ENCODE measurements at places on chromosomes 5 and 9.

- DNase-seq, result no peak
These were observed 33.0 kb upstream of the NCS1 start for GRCh38 chr9:130139251-130139650.

GRCh38 chr5:64836190-64836755, 67.5 kb downstream of the CWC27 start:
- no peak for DNase-seq

- DNase-seq, result no peak
These were observed 294.4 kb downstream of the MARCHF11 start for GRCh38 chr5:15885156-15885555.

DNA sequence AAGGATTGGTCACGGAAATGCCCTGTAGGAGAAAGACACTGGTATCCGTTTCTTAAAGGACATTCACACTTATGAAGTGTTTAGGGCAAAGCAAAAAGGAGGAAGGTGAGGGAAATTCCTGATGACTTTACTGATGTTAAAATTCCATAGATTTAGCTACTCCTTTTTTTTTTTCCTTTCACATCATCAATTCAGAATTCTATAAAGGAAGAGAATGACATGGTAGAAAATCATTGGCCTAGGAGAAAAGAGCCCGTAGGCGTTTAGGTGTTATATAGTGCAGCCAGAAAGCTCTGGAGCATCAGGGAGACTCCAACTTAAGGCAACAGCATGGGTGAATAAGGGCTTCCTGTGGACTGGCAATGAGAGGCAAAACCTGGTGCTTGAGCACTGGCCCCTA, at the start of gene TSLP:
Gene TSLP (plus strand): TSS at position 301 of the 400 bp plus-strand sequence. CDS start 178 bp downstream, outside the sequence.
- DNase-seq, result no peak

DNA sequence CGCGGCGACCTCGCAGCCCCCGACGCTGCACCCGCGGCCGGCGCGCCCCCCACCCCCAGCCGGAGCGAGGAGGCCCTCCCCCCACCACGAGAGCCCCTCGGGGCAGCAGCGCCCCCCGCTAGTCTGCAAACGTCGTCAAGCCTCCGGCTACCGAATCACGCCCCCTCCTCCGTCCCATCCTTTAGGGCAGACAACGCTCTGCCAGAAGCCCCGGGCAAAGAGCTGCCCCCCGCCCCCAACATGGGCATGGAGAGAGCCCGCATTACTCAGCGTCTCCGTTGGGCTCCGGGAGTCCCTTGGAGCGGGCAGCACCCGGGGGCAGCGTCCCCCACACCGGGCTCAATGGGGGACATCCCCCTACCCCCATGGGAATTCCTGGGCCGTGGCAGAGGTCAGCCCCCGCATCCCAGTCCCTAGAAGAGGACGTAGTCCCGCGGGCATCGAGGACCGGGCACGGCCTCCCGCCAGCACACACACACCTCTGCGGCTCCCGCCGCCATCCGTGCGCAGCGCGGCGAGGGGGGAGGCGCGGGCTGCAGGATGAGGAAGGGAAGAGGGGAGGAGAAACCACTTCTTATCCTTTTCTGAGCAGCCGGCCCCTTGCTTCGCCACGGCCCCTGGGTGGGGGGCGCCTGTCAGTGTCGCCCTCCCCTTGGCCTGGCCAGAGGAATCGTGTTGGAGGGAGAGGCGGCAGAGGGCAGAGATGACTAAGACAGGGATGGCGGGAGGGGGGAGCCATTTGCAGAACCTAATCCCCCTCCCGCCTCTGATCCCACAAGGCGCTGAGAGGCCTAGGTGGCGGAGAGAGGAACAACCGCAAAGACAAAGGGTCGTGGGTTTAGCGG, 750 bp downstream of the DNM1 start:
- DNase-seq, result no peak

DNA sequence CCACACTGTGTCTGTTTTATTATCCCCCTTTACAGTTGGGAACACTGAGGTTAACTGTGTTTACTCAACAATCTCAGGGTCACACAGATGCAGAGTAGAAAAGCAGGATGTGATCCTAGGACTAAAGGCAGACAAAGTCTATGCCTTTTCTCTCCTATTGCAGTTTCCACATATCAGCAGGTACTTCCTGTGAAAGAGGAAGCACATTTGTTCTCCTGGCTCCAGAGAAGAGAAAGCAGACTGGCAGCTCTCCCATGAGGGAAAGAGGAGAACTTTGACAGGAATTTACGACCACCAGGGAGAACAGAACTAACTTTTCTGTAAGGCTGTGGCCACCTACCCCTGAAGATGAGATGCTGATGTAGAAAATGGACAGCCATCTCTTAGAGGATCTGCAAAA, 84.2 kb upstream of the TNC start:
- no peak for DNase-seq

GRCh38 chr5:122089096-122090013, 11.3 kb upstream of the LOX start:
- no peak for DNase-seq

- DNase-seq, result no peak
These were observed 31.5 kb downstream of the CNTLN start for GRCh38 chr9:17166346-17166745.

DNA sequence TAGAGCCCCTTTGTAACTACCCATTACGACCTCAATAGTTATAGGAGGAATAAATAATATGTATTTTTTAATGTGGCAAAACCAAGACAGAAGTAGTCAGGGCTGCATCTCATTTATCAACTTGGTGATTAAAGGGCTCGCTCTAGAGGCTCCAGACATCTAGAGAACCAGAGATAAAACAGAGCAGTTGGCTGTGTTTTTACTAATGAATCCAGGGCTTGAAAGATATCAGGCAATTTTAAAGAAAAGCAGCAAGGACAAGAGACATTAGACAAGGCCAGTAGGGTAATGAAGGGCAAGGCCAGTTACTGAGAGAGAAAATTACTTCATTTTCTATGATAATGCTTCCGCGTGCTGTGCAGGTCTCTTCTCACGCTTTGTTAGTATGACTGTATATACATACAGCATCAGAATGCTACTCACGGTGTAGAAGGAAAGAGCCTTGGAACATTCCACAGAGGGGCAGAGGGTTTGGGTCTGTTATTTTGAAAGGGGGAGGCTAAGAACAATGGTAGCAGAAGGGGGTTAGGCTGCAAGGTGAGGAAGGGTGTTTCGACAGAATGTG, 110.4 kb downstream of the SEMA6A start:
- no peak for DNase-seq

- DNase-seq, result no peak
These were observed 23.2 kb downstream of the PRUNE2 start for GRCh38 chr9:76882686-76883085.

DNA sequence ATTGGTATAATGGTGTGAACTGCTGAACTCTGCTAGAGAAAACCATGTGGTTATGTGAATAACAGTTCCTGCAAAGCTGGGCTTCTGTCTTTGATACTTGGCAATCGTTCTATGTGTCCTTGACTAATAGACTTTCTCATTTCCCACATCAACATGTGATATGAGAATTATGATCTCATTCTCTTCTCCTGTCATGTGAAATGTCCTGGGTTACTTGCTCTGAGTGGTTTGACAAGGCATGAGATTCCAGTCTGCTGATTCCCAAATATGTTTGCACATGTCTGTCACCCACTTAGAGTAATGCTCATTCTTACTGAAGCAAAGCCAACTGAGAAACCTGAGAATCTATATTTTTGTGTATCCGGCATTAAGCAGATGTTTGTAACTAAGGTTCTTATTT, 141.2 kb downstream of the PARP8 start:
- no peak for DNase-seq

GRCh38 chr5:72651779-72652178, 144.6 kb upstream of the ZNF366 start:
- no peak for DNase-seq

DNA sequence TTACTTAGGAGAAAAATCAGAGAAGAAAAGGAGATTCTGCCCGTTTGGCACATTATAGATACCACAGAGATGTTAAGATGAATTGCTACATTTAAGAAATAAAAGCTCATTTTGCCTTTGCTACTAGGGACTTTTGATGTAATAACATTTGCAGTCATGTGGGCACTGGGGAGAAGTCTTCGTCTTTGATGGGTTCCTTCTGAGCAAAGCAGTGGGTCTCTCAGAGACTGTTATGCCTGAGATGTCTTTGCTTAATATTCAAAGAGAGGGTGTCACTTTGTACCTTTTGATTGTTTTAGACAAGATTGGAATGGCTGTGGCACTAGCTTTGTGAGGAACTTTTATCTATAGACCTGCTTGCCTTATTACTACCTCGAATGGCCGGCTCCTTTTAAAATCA, 25.0 kb downstream of the SLC25A25 start:
- no peak for DNase-seq

DNA sequence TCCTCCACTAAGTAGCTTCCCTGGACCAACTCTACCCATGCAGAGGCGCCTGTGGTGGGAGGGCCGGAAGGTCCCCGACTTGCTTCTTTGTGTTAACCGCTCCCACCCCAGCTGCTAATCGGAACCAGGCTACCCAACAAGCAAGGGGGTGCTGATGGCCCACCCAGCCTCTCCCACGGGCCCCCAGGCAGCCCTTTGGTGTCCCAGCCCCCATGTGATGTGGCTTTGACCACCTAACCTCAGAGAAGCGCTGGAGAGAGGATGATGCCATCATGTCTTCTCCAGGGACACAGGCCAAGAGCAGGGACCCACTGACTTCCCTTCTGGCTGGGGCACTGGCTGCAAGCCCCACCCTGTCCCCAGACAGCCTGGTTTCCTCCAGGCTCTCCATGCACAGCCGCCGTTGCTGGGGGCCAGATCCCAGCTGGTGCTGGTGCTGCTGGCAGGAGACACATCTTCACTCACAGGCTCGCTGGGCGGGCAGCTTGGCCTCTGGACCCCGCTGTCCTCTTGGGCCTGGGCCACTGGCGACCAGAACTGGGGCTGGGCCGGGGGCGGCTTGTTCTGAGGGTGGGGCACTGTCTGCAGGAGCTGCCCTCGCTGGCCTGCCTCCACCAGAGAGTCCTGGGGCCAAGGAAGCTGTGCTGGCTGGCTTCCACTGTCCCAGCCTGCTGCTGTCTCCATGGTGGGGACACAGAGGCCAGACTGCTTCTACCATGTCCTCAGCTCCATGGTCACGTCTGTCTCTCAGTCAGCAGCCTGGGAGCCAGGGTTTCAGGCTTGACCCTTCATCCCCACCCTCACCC, 27.8 kb downstream of the LAMC3 start:
- no peak for DNase-seq

DNA sequence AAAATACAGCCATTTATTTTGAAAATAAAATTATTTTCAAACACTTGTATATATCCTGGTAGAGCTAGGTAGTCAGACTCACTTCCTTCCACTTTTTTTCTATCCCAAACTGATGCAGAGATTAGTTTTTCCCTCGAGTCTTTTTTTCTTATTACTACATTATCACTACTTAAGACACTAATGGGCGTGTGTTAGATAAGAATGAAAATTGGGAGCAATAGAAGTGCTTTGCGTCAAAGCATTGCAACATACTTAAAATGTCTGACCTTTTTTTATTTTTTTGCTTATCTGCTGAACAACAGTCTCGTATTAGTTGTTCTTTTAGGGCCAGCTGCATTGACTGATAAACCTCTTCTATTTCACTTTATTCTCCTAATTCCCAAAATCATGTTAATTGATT, 1278.7 kb downstream of the CDH12 start:
- DNase-seq, result no peak

- no peak for DNase-seq
These were observed 1.2 kb downstream of the ERCC8 start for GRCh38 chr5:60943624-60944023.

DNA sequence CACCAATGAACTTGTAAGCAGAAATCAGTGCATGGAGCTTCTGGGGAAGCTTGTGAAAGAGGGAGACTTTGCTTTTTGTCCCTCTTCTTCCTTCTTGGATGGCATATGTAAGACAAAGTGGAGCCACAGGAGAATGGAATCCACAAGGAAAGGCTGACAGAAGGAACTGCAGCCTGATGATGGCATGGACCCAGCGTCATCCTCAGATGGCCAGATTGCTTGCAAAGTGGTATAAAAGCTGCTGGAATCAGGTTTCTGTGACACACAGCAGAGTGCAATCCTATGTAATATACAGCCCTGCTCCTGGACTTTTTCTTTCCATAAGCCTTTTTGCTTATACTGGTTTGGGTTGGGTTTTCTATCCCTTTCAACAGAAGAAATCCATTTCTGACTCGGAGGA, 31.4 kb upstream of the SPARC start:
- no peak for DNase-seq

DNA sequence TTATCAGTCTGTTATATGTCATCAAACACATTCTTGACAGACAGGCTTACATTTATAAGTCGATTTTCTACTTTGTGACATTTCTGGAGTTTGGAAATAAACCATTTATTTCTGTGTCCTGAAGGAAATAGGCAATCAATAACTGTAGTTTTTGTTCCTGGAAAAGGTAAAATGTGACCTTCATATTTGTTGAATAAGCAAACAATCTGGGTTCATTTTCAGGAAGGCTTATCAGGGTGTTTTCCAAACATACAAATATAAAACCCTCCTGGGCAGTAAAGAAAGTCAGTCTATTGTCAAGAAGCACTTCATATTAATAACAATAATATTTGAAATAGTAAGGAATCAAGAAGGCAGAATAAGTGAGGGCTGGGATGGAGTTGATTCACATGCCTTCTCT, 195.0 kb downstream of the SNCAIP start:
- DNase-seq, result no peak

- no peak for DNase-seq
These were observed 2.2 kb downstream of the HSD17B3 start for GRCh38 chr9:96299823-96300222.

GRCh38 chr9:99155736-99156135, 50.8 kb downstream of the TGFBR1 start:
- no peak for DNase-seq

- DNase-seq, result no peak
These were observed 98.3 kb downstream of the NFIB start for GRCh38 chr9:14215614-14216013.

GRCh38 chr9:5951686-5952211, 61.1 kb downstream of the MLANA start:
- no peak for DNase-seq

DNA sequence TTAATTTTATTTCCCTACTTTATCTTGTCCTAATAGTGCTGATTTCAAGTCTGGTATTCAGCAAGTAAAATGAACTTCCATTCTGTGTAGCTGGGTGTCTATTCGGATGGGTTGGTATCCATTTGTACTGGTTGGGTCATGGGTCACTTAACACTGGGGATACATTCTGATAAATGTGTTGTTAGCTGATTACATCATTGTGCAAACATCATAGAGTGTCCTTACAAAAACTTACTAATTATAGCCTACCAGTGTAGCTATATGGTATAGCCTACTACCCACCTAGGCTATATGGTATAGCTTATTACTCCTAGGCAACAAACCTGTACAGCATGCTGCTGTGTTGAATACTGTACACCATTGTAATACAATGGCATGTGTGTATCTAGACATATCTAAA, 1373.7 kb upstream of the DMAC1 start:
- no peak for DNase-seq

DNA sequence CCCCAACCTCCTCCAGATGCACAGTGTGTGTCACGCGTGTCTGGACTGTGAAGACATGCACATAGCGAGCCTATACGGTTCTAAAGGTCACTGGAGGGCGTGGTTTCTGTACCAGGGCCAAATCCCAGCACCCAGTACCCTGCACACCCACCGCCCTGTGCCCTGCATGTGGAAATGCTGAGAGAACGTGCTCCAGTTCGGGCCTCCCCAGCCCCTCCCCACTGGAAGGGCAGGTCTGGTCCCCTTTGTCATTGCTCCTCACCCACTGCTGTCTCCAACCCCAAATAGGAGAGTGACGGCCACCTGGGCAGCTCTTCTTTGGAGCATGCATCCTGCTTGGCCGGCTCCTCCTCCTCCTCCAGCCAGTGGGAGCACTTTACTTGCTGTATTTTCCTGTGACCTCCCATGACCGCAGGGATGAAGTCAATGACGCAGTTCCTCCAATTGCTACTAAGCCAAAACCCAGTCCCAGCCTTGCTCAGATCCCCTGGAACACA, 116.7 kb downstream of the WNK2 start:
- no peak for DNase-seq

- DNase-seq, result no peak
These were observed 255.3 kb downstream of the FSTL4 start for GRCh38 chr5:133356984-133357421.
